ENCODE measurements at places on chromosomes 12 and 14. TPM values are rescaled to one million over a fixed set of nuclear protein-coding genes. Genes with fewer than 3 reads are reported as not detected.
A peak's percentile ranks its signal among the peaks of the same experiment; 100 is the strongest.

The OTX2 gene
- total RNA-seq, result not detected

The MIP gene
- total RNA-seq, result 0.15 TPM

The CMTM5 gene
- not detected for total RNA-seq

The FBRSL1 gene
- total RNA-seq, result 56.0 TPM

DNA sequence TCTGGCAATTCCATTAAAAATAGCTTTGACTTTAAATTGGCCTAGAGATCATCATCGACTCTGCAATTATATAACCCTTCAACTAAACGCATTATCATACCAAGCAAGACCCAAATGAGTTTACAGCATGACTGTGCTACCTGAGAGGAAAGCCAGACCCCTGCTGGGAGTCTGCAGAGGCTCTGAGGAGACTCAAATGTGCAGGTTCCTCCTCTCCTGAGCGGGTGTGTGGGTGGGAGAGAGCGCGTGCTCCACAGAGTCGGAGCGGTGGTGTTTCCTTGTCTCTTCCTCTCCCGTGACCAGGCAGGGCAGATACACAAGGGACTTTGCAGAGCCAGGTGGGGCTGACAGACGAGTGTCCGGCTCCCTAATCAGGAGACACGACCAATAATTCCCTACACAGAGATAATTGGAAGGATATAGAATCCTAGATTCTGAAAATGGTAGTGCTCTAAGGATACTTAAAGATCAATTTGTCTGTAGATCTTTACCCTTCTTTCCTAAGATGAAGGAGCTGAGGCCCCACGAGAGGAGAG lies 74.1 kb downstream of the SLC8A3 start:
- DNase-seq, result no peak

DNA sequence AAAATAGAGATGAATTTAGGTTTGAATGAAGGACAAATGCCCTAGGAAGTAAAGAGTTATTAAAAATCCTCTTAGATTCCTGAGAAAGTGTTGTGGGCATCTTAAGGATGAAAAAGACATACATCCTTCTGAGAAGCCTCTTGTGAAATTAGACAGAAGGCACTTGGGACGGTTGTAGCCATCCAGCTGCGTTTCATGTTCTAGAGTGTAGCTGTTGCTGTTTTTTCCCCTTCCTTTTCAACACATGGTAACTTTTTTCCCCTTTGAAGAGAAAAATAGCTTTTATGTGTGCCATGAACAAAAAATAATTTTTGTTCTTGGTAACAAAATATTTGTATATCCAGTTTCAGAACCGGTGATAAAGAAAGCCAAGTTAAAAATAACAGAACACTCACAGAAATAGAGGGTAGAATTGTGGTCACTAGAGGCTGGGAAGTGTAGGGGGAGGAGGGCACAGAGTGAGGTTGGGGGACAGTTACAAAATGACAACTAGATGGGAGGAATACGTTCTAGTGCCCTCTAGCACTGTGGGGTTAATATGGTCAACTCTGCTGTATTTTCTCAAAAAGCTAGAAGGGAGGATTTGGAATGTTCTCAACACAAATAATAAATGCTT lies 58.4 kb downstream of the PTHLH start:
- no peak for DNase-seq

- DNase-seq, result no peak
Observed at GRCh38 chr14:68786491-68787091, 6.3 kb downstream of the ZFP36L1 start.

DNA sequence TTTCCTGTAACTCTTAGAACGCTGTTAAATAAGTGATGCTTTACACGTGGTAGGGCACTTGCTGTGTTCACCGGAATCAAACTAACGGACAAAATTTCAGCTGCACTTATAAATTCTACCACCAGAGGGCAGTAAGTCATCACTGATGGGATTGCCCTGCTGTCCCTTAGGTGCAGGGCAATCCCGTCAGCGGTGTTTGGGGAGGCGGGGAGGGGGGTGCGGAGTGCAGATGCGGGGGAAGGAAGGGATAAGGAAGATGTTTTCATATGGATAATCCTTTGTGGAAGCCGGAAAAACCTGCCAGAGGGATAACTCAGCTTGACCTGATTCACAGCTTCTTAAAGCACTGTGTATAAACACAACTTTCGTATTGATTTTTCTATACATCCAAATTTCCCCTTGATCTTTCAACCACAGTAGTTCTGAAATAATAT lies 21.7 kb upstream of the SLC10A1 start:
- DNase-seq, result peak; percentile 85

GRCh38 chr12:43883748-43884147 lies 47.9 kb downstream of the TMEM117 start:
- DNase-seq, result no peak

DNA sequence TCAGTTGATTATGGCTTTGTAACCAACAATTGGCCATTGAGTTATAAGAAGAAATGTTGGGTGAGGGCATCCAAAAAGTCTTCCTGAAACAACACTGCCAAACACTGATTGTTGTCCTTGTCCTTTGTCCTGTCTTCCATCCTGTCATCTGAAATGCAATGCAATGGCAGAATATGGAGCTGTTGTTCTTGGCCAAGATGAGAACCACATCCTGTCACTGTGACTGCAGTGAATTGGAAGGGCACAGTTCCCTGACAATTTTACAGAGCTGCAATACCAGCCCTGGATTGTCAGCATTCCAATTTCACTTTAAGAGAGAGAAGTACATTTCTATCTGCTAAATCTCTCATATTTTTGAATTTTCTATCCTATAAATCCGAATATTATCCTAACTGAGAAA lies 613.3 kb downstream of the FLRT2 start:
- DNase-seq, result no peak

DNA sequence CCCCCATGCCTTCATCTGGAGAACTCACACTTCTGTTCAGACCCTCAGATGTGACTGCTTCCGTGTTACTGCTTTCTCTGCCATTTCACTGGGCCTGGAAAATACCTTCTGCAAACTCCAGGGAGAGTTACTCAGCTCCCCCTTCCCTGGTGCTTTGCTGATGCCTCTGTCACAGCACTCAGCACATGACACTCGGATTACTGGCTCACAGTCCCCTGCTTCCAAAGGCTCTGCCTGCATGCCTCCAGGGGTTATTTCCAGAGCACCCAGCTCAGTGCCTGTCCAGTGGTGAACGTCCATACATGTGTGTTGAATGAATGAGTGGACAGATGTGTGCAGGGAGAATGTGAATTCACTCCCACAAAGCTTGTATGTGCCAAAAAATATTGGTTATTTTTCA lies 237.2 kb upstream of the FKBP4 start:
- DNase-seq, result no peak

DNA sequence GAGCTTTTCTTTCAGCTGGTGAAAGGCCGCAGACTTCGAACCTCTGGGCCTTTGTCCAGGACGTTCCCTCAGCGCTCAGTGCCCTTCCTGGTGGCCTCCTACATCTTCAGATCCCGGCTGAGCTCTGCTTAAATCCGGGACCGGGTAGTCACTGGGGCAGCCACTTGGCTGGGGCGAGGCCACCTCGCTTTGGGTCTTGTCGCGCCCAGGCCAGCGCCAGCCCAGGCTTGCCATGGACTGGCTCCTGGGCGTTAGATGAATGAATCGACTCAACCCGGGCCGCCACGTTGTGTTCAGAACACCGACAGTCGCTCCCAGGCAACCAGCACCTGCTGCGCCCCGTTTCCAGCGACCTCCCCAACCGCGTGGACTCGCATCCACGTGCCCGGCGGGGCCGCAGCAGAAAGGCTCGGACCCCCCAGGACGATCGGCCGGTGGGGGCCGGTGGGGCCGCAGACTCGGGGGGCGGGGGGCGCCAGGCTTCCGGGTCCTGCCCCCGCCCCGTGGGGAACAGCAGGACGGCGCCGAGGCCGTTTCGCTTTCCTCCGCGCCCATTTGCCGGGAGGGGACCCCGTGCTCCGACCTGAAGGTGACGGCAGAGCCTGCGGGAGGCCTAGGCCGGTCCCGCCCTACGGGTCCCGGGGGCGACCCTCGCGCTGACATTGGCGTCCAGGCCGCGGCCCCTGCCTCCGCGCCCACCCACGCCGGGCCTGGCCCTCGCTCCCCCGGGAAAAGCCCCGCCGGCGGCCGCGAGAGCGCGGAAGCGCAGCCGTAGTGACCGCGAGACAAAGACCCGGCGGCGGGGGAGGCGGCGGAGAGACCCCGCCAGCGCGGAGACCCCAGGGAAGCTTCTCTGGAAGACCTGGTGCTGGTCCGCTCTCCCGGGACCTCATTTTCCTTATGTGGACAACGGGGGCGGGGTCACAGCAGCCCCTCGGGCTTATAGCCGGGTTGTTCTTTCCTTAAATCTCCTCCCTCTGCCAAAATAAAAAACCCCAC lies 37.3 kb upstream of the RCOR1 start:
- peak; percentile 31 for DNase-seq

DNA sequence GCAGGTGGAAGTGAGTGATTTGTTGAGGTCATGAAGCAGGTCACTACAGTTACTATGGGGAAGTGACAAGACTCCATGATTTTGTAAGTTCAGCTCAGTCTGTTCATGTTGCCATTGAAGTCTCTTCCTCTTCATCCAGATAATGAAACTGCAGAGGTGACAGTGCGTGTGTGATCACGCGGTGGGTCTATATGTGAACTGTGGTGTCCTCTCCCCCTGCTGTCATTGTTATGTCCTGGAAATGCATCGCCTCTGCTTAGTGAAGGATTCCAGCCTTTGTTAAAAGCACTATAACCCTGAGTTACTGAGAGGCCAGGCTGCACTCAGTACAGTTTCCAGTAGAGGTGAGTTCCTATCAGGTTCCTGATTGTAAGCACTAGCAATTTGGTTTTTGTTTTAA lies 216.2 kb upstream of the RMST start:
- no peak for DNase-seq

- no peak for DNase-seq
Observed at GRCh38 chr14:50139192-50139591, 22.8 kb upstream of the VCPKMT start.

DNA sequence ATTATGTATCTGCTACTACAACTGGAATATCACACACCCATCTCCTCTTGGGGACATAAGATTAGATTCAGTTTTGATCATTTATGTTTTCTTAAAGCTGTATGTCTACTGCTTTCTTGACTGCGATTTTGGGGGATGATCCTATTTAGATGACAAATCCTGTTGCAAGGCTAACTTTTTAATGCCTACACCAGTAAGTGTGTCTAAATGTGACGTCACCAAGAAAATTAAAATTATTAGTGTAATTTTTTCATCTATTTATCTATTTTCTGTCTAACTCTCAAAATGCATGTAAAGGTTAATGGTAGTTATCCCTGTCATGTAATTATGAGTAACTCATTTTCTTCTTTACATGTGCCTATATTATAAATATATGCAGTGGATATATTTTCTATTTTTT lies 170.9 kb upstream of the PPFIA2 start:
- DNase-seq, result no peak

DNA sequence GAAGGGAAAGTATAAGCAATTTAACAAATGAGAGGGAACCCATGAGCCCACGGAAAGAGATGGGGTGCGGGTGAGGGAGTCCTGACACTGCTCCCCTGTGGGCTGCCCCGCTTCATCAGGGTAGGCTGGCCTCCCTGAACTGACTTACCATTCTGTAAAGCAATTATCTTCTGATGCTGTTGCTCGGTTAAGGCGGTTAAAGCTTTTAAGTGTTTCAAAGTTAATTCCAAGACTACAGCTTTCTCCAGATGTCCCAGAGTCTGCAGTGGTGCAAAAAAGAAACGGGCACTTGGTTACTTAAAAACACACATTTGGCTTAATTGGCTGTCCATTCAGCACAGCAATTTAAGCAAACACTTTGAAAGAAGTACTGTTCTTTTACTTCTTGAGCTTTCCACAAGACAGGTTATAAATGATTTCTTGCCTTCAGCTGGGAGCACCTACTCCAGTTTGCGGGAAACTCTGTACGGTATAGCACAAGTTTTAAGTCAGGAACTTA lies 1.3 kb downstream of the BHLHE41 start:
- no peak for DNase-seq

DNA sequence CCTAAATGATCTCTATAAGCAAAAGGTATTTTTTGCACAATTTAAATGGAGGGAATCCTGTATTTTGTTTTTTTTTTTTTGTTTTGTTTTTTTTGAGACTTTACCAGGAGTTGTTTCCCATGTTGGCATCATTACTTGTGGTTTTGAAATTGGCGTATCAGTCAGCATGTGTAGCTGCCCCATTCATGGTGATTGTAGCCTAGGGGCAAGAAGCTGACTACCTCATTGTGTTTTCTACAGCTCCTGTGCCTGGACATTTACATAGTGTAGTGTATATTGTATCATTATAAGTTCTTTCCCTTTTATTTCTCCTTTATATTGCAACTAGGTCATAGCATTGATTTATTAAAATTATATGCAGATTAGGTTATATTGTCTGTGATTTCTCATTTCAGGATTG lies 24.5 kb downstream of the SAMD4A start:
- no peak for DNase-seq

DNA sequence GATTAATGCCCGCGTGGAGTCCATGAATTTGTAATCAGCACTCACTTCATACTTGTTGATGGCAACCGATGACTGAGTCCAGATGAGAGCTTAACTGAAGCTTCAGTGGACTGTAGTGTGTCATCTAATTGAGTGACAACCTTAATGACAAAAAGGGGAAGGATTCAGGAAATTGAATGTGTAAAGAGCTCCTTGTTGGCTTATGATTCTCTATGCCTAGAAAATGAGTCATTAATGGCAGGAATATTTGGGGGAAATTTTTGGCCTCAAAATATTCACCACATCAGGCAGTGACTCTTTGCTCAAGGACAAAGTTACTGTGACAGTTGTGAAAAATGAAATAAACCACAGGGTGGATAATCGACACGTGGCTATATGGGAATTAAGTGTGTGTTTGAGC lies 55.3 kb upstream of the STON2 start:
- DNase-seq, result no peak

GRCh38 chr12:98319716-98320425 lies 195.5 kb upstream of the TMPO start:
- DNase-seq, result no peak

GRCh38 chr12:768434-768833 lies 16.1 kb downstream of the WNK1 start:
- DNase-seq, result no peak

GRCh38 chr12:40832668-40833067 lies 140.4 kb downstream of the CNTN1 start:
- DNase-seq, result no peak

- no peak for DNase-seq
Observed at GRCh38 chr12:131167334-131167733, 213.6 kb downstream of the ADGRD1 start.

DNA sequence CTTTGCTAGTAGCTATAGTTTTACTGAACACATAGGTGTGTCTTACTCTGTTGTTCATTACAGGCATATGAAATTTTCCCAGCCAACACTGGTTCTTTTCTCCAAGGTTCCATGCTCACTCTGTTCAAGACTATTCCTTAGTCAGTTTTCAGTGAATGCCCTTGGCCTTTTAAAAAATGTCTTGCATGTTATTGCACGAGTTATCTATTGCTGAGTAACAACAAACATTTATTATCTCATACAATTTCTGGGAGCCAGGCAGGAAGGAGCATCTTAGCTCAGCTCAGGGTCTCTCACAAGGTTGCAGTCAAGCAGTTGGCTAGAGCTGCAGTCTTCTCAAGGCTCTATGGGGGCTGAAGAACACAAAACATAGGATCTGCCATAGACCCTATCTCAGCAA lies 223.5 kb downstream of the BTG1 start:
- no peak for DNase-seq

GRCh38 chr12:131782061-131782460 lies 46.1 kb upstream of the MMP17 start:
- no peak for DNase-seq

Measured in HT-29 (cell line).